ENCODE measurements at places on chromosomes 11 and 22. TPM values are rescaled to one million over a fixed set of nuclear protein-coding genes. Genes with fewer than 3 reads are reported as not detected.

The RFPL2 gene
- not detected for total RNA-seq

The MS4A15 gene
- not detected for total RNA-seq

The SPON1 gene
- 23.3 TPM for total RNA-seq

DNA sequence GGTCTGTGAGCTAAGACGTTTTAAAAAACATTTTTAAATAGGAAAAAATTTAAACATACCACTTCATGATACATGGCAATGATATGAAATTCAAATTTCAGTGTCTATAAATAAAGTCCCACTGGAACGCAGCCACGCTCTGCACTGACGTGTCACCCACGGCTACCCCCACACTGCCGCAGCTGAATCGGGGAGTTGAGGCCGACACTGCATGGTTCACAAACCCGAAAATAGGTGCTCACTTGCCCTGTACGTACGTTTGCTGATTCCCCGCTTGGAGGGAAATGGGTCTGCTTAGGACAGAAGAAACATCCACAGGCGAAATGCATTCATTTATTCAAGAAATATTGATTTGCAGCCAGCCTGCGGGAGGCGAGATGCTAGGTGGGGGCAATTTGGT lies 1342.3 kb downstream of the TBC1D22A start:
- DNase-seq, result no peak

- DNase-seq, result no peak
Measured at GRCh38 chr11:13952221-13952620, 10.3 kb upstream of the SPON1 start.

GRCh38 chr11:69201066-69201365 lies 45.3 kb downstream of the SMIM38 start:
- no peak for DNase-seq

DNA sequence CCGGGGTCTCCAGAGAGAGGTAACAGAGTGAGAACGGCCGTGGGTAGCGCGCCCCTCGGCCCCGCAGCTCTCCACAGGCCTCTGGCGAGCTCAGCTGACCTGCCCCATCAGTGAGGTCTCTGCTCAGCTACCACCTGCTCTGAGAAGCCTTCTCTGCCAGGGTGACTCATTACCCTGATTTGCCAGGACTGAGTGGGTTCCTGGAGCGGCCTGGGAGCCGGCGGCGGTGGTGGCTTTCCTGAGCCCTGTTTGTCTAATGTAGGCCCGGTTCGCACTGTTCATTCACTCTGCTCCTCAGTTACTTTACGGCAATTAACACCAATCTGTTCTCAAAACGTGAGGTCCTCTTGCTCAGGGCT lies 351.0 kb upstream of the B3GAT1 start:
- no peak for DNase-seq
